Activated effector memory CD4-positive, alpha-beta T cell treated with Interleukin-2 at 50 U/mL for 16 hours (primary cell): ENCODE measurements at places on chromosomes 11 and 22.

DNA sequence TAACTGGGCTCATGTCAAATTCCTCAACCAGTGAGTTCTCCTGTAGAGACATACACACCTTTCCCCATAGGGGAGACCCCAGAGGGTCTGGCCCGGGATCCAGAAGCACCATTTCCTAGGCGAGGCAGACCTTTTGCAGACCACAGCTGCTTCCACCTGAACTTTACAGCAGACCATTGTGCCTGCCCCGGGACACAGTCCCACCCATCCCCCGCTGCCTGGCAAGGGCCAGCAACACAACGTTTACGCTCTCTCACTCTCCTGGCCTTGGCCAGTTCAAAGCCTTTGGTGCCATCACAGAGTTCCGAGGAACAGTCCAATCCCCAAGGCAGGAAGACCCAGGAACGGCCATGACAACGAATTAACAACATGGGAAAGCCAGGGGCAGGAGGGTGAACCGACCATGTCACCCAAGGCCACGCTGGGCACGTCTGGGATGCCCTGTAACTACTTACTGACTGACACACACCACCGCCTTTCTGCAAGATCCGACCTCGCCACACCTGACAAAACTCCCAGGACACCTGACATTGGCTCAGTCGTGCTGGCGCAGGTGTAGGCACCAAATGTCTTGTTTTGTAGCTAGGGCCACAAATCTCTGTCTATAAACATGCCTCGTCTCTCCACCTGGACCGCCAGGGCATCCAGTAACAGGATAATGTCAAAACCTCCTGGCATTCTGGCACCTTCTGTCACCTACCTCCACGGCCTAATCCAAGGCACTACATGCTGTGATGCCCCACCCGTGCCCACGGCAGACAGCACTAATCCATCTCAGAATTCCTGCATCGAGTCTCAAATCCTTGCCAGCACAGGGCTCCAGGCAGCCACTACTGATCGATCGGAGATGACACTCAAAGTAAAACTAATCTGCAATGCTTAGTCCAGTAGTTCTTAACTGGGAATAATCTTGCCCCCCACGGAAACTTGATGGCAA is 51.3 kb downstream of the MYH9 start:
- no peak for DNase-seq

- no peak for DNase-seq
Measured at GRCh38 chr11:118406599-118407166, 5.3 kb downstream of the ATP5MG start.

DNA sequence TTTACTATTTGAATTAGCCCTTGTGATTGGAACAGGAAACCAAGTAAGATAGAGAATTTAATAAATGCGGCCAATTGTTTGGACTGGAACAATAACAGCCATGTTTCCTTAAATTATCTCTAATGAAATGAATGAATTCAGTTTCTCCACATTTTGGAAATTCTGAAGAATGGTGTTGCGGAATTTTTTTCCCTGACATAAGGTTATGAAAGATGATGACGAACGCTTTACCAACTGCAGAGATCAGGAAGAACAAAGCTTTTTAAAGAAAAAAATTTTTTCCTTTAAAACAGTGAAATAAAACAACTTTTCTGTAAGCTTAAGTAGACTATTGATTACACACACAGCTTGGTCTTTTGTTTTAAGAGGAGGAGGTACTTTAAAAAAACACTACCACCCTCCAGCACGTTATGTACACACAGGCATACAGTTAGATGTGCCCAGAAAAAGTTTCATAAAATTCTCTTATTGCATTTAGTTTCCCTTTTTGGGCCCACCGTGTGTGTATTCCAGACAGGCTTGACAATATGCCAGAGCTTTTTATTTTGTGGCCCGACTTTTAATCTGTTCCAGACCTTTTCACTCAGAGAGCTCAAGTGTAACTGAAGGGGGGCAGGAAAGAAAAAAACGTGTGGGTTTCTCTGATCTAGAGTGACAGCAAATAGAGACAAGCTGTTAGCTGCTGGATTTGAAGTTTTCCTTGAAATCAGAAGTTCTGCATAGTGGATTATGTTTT is 77.3 kb downstream of the YAP1 start:
- no peak for DNase-seq

GRCh38 chr11:19962801-19963175 is 197.5 kb downstream of the DBX1 start:
- no peak for DNase-seq

GRCh38 chr22:49157529-49158339 is 669.9 kb downstream of the BRD1 start:
- DNase-seq, result no peak

DNA sequence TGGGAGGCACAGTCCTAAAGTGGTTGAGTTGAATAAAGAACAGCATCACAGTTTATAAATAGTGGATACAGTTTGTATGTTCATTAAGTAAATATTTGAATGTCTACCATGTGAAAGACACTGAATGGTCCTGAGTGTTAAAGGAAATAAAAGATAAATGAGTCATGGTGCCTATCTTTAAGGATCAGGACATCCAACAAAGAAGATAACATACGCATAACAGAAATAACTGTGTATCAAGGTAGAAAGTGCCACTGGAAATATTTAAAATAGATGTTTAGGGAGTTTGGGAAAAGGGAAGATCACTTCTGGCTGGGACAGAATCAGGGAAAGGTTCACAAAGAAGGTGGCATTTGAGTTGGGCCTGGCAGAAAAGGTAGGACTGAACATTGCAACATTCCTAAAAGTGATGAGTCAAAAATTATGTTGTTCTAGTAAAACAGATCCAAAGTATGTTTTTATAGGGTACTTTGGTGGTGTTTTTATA is 41.5 kb downstream of the CSTPP1 start:
- no peak for DNase-seq

GRCh38 chr11:96045622-96046456 is 121.9 kb upstream of the MTMR2 start:
- DNase-seq, result no peak

DNA sequence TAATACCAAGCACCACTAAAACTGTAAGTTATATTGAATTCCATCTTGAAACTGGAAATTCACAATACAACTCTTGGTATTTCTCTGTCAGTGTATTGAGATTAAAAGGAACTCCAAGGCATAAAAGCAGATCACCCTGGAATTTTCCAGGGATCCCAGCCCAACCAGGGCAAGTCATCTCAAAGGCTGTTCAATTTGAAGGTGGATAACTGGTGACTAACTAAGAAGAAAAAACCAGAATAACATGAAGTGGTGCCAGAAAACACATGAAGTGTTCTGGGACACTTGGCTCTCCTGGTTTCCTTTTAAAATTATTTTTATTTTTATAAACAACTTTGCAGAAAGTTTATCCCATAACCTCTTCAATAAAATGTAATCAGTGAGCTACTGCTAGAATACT is 7.8 kb upstream of the BMAL1 start:
- no peak for DNase-seq

DNA sequence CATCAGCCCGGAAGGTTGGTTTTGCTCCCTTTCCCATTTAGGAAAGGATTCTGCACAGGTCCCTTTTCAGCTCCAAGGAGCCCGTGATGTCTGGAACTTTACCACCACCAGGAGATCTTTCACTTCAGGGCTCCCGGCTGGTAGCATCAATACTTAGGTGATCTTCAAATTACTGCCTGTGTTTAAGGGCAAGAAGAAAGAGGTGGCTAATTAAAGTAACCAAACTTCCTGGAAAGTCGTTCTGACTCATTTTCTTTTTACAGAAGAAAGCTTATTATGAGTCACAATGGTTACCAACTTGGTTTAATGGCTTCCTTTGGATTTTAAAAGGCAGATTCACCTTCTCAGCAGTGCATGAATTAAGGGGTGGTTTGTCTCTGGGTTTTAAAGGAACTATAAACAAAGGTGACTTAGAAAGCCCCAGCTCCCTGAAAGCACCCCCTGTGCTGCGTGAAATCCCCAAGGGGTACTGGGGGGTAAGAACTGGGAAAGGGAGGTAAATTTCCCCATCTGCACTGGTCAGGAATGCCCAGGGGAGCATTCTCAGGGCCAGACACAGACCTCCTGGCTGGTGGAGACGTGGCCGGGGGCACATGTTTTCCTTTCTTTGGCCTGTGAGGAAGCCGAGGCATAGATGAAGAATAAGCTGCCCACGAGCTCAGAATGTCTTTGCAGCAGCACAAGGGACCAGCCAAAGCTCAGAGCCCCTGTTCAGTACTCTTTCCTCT is 8.8 kb downstream of the POU2F3 start:
- DNase-seq, result no peak

DNA sequence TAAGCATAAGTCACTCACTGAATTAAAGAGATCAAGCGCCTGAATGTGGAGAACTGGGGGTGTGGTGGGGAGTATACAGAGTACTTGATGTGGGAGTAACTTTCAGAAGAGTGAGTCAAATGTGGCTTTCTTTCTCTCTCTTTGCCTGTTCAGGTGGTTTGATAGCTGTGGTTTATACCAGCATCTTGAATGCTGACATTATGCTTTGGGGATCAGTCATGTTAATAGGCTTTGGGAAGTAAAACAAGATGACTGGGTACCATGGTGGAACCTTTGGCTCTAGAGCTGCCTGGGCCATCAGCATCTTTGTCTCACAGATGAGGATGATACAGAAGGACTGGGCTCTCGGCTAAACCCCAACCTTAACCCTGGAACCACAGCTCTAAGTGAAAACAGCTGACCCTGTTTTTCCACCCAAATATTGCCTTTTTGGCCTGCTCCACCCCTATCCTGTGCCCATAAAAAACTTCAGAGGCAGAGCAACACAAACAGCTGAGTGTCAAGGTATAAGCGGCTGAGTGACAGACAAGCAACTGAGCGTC is 58.2 kb upstream of the GNAZ start:
- DNase-seq, result no peak

- no peak for DNase-seq
Measured at GRCh38 chr11:11628651-11629050, 6.8 kb upstream of the GALNT18 start.

DNA sequence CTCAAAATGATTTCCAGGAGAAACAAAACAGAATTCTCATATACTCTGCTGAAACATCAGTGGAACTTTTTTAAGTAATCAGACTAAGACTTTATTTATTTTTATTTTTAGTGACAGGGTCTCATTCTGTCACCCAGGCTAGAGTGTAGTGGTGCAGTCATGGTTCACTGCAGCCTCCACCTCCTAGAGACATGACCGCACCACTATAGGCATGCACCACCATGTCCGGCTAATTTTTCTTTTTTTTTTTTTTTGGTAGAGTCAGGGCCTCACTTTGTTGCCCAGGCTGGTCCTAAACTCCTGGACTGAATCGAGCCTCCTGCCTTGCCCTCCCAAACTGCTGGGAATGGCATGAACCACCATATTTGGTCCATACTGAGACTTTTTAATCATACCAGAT is 42.9 kb downstream of the PRDM10 start:
- no peak for DNase-seq

DNA sequence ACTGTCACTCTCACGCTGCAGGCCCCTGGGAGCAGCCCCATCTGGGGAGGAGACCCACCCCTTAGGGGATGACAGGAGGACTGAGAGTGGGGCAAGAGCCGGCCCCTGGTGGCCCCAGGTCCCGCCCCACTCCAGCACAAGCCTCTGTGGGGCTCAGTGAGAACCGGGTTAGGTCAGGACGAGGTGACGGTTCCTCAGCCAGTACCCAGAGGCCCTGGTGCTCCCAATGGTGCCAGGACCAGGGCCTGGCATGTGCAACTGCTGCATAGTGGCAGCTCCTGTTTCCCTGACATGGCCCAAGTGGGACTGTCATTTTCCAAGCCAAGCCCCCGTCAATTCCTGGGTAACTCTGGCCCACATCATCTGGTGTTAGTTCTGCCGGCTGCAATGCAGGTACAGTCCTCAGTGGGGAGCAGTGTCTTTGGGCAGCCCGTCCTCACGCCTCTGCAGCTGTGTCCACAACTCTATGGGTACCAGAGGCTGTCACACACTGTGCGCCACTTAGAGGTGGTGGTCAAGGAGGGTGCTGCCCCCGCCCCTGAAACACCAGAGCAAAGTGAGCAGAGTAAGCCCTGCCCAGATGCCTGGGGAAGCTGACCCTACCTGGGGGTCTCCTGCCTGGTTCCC is 15.9 kb downstream of the CHID1 start:
- no peak for DNase-seq

DNA sequence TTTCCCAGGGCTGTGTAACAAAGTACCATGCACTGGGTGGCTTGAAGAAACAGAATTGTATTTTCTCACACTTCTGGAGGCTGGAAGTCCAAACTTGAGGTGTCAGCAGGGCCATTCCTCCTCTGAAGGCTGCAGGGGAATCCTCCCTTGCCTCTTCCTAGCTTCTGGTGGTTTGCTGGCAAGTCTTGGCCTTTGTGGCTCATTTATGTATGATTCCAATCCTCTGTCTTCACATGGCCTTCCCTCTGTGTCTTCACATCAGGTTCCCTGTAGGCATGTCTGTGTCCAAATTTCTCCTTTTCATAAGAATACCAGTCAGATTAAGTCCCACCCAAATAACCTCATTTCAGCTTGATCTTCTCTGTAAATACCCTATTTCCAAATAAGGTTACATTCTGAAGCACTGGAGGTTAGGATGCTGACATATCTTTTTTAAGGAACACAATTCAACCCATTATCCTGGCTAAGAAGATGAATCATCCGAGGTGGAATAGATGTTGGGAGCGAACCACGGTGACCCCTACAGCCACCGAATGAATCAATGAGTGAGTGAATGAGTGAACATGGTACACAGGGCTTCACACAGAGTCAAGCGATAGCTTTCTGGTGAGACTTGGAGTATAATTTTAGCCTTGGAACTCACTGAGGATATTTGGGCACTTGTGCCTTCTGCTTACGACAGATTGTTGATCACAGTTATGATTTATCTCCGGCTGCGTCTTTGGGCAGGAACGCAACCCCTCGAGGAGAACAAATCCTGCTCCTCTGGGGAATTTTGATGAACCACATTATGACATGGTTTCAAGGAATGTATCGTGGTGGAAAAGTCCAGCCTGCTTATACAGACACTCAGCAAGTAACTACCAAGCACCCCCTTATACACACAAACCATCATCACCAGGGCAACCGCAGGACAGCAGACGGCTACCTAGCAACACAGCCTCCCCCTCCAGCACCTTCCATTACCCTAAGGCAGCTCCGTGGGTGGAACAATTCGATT is 34.3 kb upstream of the MICAL2 start:
- no peak for DNase-seq

DNA sequence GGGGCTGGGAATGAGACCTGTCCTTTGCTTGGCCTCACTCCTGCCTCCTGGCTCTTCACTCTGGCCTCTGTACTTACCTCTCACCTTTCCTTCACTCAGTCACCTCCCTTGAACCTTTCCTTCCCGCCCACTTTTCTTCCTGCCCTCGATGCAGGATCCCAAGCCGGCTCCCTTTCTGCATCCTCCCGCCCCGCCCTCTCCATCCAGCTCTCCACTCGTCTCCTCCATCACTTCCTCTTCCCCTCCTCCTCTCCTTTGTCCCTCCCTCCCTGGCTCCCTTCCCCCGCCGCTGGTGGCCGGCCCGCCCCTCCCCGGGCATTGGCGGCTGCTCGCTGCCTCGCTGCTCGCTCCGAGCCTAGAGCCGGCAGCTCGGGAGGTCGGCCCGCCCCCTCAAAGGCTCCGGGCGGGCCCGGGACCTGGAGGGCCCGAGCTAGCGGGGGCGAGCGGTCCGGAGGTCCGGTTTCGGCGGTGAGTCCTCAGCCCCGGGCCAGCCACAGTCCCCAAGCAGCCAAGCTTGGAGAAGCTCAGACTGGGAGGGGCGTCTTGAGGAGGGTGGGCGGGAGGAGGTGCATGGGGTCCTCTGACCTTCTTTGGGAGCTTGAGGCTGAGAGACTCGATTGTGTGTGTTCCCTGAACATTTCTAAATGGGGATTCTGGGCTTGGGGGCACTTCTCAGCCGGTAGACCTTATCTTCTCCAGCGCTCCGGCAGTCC is 13.8 kb downstream of the PHLDB1 start:
- DNase-seq, result no peak
